ENCODE measurements at places on chromosomes 5 and 9.

DNA sequence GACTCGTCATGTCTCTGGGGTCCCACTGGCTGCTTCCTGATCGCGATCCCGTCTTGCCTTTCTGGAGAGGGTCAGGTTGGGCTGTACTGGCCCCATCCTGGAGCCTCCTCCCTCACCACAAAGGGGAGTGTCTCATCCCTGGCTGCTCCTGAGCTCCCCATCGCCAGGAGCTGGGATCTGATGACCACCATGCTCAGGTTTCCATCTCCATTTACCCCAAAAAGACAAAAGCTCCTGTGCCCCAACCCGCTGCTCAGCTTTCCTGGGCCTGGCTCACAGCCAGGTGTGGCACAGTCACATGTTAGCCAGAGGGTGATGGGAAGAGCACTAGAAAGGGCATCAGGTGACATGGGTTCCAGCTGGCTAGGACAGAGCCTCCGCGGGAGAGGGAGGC, 47.3 kb upstream of the CDKN2AIPNL start:
- DNase-seq, result no peak

DNA sequence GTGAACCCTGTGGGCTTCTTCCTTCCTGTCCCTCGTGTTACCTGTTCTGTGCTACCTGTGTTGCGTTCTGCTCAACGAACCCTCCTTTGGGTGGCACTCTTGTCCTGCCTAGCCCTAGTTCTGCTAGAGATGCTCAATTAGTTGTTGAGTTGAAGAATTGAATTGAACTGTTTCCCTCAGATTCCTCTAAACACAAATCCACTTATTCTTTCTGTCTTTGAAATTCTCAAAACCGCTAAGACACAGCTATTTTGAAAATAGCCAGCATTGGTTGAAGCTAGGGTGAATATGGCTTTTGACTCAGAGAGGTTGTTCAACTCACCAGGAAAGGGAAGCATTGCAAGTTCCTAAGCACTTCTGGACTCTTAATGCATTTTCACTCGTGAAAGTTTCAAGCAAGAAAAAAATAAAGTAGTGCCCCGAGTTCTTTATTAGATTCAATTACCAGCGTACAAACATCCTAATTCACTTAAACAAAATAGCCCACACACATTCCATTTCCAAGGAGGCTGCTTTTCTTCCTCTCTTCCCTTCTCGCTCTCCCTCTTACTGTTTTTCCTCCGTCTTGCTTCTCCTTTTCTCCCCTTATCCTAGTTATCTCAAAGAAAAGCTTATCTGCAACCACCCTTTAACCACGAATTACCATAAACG, 642 bp upstream of the ITGA1 start:
- no peak for DNase-seq

- no peak for DNase-seq
These were observed 6.9 kb upstream of the OLFM1 start for GRCh38 chr9:135080286-135081263.

DNA sequence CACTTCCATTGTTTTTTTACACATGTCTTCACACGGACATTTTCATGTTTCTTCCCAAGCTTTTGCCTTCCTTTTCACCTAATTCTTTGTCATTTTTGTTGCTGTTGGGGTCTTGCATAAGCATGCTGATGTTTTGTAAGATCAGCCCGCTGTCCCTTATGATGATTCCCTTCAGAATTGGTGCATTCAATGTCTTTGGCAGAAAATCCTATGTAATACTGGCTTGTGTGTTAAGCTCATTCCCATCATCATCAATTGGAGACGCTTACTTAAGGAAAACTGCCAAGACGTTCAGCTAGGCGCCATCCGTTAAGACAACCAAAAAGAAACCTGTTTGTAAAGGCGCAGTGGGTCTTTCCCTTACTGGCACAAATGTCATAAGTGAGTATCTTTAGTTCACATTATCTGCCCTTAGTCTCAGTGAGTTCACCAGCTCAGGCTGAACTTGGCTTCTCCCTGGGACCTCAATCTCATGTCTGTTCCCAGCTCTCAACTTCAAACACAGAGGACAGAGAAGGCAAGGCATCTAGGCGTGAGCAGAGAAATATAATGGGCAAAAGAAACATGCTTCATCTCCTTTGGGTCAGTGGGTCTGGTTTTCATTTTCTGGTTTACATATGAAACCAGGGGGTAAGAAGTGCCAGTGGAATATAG, 97.9 kb downstream of the EFNA5 start:
- DNase-seq, result no peak

DNA sequence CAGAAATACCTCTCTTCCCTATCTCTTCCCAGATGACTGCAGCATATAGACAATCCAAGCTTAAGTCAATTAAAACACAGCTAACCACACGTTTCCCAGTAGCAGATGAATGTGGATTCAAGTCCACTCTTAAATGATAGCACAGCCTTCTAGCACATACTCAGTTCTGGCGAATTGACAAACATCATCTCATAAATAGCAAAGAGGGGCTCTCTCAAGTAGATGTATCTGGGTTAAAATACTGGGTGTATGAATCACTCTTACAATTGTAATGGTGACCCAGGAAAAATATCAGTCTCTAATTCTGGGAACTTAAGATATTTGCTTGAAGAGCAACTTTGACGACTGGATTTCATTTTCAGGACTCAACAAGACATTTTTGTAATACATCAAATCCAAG, 67.0 kb upstream of the HAPLN1 start:
- DNase-seq, result no peak

DNA sequence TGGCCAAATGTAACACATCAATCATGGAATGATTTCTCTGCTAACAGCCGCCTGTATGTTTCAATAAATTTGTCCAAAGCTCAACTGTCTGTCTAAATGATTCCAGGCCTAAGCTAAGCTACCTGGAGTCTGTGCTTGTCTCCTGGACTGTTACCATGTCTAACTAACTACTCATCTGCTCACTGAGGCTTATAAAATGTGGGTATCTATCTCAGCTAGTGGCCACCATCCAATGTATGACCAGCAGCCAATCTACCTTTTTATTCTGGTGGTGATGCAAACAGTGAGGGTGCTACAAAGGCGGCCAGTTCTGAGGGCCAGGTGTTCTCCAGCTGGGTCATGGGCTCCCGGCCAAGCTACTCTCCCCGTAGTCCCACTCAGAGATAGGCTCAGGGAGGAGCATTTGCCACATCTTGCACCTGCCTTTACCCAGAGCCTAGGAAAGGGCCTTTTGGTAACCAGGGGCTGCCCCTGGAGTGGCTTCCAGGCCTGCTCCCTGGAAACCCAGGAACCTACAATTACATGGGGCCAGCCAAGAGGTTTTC, 59.1 kb downstream of the PFDN1 start:
- DNase-seq, result no peak

DNA sequence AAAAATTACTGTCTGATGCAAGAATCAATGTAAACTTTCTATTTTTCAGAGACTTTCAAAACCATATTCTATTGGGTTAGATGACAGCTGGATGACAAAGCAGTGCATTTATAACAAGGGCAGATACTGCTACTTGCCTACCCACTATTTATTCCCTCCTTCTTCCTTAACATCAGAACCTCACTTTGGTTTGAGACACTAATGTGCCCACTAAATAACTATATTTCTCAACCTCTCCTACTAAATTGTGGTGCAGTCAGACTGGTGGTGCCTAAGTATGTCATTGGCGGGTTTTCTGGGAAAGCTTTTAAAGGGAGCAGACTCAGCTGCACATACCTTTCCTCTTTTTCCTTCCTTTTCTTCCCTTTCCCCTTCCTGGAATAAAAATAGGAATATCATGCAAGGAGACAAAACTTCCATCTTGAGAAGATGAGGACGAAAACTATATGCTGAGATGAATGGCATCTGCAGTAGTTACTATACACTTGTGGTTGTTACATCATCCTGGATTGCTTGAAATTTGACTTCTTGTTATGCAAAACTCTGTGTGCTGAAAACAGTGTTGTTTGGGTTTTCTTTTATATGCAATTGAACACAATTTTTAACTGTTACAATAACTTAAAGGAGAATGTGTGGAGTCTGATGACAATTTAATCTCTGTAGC, 43.8 kb downstream of the PRR16 start:
- no peak for DNase-seq

All from brain pericyte (primary cell).